Inflammatory macrophage (primary cell): ENCODE measurements at places on chromosomes 4 and X.

GRCh38 chrX:48451708-48452107, 18.4 kb downstream of the SLC38A5 start:
- DNase-seq = no peak

GRCh38 chr4:176563591-176563990, 229.1 kb downstream of the VEGFC start:
- no peak for DNase-seq

DNA sequence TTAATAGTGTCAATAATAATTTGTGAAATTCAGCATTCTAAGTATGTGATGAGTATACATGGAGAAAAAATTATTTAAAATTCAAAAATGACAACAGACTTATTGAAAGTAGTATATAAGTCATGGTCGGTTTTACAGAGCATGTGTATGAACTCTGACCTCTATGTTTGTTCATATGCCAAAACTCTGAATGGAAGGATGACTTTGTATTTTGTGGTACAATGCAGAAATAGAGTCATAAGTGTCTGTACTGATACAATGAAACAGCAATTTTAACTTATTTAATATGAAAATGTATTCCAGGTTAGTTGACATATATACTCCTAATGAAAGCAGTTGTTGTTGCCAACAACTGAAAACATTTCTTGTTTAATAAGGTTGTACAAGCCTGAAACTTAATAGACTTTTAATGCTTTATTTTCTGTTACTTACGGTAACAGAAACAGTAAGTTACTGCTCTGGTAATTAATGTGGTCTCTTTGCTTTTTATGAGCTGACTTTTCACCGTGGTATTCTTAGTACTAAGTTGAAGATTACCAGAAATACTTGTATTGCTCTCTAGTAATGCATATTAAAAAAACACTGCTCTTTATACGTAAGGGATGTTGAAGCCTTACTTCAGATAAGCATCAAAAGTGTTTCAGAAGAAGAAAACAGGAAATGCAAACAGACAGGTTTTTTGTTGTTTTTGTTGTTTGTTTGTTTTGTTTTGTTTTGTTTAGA, 1.9 kb downstream of the UBE2K start:
- peak; percentile 64 for DNase-seq

GRCh38 chr4:19438233-19438632, 813.5 kb upstream of the SLIT2 start:
- no peak for DNase-seq
